Activated T-helper 9 cell treated with anti-CD3 and anti-CD28 coated beads, Interleukin-2, amount 50 U/mL, for 16 hours (primary cell): ENCODE measurements at places on chromosomes 12 and 14.

- DNase-seq = no peak
Measured at GRCh38 chr12:39581592-39581991, 38.0 kb downstream of the ABCD2 start.

DNA sequence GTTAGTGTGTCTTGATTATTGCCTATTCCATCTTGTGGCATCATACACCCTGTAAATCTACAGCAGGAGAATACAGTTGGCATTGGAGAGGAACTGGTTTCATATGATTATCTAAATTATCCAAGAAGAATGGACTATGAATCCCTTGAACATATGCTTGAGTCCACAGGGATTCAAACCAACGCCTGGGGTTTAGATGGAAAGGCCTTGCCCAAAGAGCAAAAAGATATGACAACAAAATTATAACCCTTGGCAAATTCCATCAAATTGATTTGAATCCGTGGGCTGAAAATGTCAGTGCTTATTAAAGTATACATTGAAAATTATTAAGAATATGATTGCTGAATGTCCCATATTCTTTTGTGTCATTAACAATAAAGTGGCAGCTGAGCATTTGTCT, 108.2 kb downstream of the PDE3A start:
- no peak for DNase-seq

GRCh38 chr12:32821293-32821692, 65.6 kb upstream of the YARS2 start:
- no peak for DNase-seq

GRCh38 chr14:102652194-102652593, 59.7 kb downstream of the RCOR1 start:
- DNase-seq = no peak

- no peak for DNase-seq
Measured at GRCh38 chr12:91582811-91583210, 400.2 kb upstream of the DCN start.

DNA sequence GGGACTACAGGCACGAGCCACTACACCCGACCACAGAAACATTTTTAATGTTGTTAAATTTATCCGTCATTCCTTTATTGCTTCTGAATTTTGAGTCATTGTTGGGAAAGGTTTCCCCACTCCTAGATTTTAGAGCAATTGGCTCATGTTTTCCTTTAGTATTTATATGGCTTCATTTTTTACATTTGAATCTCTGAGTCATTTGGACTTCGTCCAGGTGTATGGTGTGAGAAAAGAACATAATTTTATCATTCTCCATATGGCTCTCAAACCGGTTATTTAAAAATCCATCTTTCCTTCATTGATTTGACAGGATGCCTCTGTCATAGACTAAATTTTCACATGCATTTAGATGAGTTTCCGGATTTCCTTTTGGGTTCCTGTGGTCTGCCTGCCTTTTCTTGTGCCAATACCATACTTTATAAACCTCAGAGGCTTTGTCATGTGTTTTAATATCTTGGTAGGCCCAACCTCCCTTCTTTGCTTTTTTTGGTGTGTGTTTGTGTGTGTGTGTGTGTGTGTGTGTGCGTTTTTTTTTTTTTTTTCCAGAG, 30.9 kb downstream of the LRTM2 start:
- no peak for DNase-seq
